Right ventricle myocardium inferior (tissue), 1 donor: ENCODE measurements at places on chromosomes 11 and 22. TPM values are rescaled to one million over a fixed set of nuclear protein-coding genes. Genes with fewer than 3 reads are reported as not detected.
A peak's percentile ranks its signal among the peaks of the same experiment; 100 is the strongest.

DNA sequence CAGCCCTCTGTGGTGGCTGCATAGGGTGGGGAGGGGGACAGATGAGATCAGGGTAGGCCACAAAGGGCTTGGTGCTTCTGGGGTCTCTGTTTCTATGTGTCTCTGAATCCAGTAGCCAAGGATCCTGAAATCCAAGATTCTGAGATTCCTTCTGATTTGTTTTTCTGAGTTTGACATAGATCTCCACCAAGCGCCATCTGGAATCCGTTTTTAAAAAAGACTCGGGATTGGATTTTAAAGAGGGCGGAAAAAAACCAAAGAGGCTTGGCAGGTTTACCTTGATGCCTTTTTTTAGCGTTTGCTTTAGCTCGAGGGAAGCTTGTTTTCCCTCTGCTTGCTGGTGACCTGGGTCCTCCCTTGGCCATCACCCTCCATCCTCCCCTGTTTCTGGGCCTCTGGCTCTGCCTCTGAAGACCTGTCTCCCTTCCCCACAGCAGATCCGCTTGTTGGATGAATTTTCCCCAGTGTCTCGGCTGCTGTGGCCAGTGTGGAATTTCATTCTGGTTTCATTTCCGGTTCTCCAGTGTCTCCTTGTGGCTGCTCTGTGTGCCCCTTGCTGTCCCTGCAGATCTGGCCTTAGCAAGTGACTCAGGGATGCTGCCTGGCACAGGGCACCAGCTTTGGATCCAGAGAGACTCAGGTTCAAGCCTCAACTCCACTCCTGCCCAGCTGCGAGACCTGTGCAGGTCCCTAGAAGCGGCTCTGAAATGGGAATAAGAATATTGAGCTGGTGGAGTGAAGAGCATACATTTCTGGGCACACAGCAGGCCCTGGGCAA lies 15.1 kb downstream of the SYNGR1 start:
- DNase-seq: no peak

DNA sequence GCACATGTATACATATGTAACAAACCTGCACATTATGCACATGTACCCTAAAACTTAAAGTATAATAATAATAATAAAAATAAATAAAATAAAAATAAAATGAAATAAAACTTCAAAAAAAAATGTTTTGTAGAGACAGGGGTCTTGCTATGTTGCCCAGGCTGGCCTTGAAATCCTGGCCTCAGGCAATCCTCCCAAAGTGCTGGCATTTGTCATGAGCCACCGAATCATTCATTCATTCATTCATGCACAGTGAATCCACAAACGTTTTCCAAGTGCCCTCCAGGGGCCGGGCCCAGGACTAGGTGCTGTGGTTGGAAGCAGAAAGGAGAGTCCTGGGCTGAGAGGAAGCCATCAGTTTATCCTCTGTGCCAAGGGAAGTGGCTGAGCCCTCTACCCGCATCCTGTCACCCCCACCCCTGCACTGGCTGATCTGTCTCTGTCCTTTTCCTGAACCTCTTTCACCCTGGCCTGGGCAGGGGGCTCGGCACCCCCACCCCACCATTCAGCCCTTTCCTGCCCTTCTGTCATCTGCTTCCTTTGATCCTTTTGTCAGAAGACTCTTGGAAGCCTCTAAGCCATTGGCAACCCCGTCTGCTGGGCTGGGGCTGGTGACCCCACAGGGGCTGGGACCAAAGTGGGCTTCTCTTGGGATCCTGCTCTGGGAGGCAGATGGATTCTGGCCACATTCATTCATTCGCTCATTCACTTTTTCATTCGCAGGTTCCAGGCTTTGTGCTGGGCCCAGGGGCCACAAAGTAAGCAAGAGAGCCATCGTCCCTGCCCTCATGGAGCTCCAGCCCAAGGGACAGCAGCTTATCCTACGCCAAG lies 84.3 kb downstream of the IGLL1 start:
- DNase-seq: no peak

- DNase-seq: no peak
Observed at GRCh38 chr22:27879923-27880322, 39.1 kb downstream of the PITPNB start.

DNA sequence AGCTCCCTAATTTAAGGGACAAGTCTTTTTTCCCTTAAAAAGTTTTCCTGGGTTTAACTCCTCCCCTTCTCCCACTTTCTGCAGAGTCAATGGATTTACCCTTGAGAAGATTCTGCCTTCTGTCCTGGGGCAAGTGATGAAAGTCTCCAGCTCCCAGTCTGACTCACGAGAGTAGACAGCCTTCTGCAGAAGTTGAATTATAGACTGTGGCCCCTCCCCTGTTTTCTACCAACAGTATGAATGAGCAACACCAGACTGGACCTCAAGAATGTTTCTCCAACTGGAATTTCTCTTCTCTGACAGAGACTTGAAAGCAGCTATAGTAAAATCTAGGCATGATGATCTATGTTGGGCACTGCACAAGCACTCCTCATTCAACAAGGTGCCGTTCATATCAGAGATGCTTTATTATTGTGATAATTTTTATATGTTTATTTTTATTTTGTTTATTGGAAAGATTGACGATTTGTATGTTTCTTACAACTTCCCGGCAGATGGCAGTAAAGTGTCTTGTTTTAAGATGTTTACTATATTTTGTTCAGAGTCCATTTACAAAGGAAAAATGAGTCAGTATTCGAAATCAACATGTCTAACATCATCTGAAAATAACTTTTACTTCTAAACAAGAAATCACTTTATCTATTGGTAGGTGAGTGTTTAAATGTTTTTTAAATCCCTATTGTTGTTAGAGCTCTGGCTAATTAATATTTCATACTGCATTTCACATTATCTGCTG lies 56.6 kb downstream of the LMO2 start:
- DNase-seq: no peak

- no peak for DNase-seq
Observed at GRCh38 chr11:47270331-47271271, 668 bp downstream of the MADD start.

GRCh38 chr11:19966441-19966840 lies 193.8 kb downstream of the DBX1 start:
- DNase-seq: no peak

- DNase-seq: peak; percentile 78
Observed at GRCh38 chr11:57458410-57459163, 1.7 kb upstream of the RTN4RL2 start.

GRCh38 chr11:47139878-47140277 lies 36.8 kb downstream of the ARFGAP2 start:
- no peak for DNase-seq

CCDC87 gene
- 0.27 TPM for total RNA-seq

DNA sequence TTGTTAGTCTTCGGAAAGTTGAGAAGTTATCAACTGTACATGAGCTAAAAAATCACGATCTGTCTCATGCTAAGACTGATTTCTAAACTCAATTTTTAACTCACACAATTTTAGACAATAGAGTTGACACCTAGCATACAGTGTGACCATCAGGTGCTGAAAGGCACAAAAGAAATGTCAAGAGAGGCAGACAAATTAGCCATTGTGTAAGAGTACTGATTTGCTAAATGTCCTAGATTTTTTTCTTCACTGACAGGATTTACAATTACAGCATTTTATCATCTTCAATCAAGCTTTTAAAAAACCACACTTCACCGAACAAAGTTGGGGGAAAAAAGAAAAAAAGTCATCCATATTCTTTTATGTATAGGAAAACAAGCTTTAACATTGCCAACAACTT lies 7.0 kb downstream of the LGR4 start:
- DNase-seq: no peak

DNA sequence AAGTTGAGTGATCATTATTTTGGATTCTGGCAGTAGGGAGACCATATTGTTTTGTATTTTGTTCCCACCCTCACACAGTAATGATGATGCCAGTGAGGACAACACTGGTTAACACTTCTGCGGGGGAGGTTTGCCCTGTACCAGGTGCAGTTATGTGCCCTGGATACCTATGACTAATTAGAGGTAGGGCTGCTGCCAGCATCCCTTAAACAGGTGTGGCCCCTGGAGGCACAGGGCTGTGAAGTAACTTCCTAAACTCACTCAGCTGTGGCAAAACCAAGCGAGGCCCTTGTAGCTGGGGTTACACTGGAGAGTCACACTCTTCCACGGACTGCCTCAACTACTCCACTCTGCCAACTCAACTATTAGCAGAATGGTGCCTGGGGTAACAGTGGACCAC lies 64.5 kb downstream of the MCM5 start:
- no peak for DNase-seq

SUSD2 gene
- total RNA-seq: 2.8 TPM

- DNase-seq: no peak
Observed at GRCh38 chr11:21401496-21401895, 732.1 kb downstream of the NELL1 start.

DNA sequence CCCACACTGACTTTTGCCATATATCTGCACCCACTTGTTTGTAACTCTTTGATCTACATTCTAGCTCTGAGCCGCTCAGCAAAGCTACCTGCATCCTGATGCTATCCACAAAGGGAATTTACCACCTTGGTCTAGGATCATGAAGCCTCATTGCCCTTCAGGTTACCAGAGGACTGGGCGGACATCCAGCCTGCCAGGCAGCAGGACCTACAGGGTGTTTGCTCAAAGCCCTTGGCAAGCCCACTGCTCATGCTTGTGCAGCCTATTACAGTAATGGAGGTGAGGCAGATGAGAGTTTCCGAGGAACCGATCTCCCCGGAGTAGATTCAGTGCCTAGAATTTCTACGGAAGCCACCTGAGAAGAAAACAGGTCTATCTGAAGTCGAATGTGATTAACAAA lies 417.2 kb downstream of the OPCML start:
- DNase-seq: peak; percentile 72

CCDC81 gene
- 0.22 TPM for total RNA-seq

OR8D4 gene
- not detected for total RNA-seq

- DNase-seq: no peak
Observed at GRCh38 chr11:60230681-60231080, 12.3 kb downstream of the MS4A4E start.

DNA sequence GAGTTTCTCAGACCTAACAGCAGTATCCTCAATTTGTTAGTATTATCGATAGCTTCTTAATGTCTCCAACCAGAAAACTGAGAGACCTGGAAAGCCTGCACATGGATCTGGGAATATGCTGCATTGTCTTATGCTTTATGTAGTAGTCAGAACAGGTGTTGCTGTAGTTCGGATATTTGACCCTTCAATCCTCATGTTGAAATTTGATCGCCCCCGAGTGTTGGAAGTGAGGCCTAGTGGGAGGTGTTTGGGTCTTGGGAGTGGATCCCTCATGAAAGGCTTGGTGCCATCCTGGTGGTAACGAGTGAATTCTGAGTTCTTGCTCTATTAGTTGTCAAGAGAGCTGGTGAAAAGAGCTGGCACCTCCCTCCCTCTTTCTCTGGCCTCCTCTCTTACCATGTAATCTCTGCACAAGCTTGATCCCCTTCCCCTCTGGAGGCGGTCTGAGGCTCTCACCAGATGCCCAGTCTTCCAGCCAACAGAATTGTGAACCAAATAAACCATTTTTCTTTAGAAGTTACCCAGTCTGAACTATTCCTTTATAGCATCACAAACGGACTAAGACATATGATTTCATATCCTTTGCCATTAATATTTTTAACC lies 227.1 kb downstream of the DDX10 start:
- DNase-seq: no peak

DNA sequence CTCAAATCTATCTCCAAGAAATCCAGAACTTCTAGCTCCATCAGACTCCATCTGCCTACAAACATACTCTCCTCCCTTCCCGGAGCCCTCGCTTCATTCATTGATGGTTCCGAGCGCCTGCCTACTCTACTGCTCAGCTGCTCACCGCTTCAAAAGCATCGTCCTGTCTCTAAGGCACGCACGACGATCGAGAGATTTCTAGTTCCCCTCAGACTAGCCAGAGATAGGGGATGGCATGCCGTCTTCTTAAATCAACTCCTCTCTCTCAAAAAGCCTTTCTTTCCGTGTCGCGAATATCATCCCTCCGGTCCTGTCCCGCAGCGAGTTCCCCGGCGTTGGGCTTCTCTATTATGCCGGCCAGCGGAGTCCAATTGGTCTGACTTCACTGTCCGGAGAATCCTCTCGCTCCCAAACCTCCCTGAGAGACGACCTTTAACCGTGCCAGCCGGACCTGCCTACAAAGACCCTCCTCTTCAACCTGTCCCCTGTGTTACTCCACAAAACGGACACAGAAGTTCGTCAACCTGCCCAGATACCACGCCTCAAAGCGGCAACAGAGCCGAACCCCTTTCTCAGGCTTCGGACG lies 592 bp downstream of the EEF1G start:
- DNase-seq: no peak
